Activated CD4-positive, alpha-beta T cell treated with anti-CD3 and anti-CD28 coated beads, Interleukin-2, amount 10 ng/mL, durations not matched to agents 24 days and 14 days (primary cell): ENCODE measurements at places on chromosomes 12 and 14. TPM values are rescaled to one million over a fixed set of nuclear protein-coding genes. Genes with fewer than 3 reads are reported as not detected.
A peak's percentile ranks its signal among the peaks of the same experiment; 100 is the strongest.

DNA sequence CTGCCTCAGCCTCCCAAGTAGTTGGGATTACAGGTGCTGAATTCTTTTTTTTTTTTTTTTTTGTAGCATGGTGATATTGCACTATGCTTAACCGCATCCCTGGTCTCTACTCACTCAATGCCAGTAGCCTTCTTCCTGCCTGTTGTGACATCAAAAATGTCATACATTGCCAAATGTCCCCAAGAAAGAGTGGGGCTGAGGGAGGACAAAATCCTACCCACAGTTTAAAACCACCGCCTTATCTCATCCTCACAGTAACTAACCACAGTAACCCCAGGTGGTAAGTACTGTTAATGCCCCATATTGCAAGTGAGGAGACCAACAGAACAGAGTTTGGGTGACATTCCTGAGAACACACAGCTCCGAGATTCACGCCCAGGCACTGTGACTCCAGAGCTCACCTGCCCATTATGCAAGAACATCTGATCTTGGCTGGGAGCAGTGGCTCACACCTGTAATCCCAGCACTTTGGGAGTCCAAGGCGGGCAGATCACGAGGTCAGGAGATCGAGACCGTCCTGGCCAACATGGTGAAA, 19.6 kb downstream of the MORN3 start:
- H3K27me3 ChIP-seq: no peaks in the 10 kb centered on the region
- DNase-seq: peak; percentile 76
- H3K36me3 ChIP-seq: peaks cover 43% of the 10 kb centered on the region

- H3K4me3 ChIP-seq: no peak overlapping the region
- no peaks in the 10 kb centered on the region for H3K36me3 ChIP-seq
- H3K27me3 ChIP-seq: no peaks in the 10 kb centered on the region
- H3K27ac ChIP-seq: no peak overlapping the region
- H3K4me1 ChIP-seq: no peaks in the 10 kb centered on the region
These were observed 206.5 kb downstream of the AEBP2 start for GRCh38 chr12:19645823-19646222.

GRCh38 chr14:72515779-72516770, 377.8 kb downstream of the DPF3 start:
- no peak overlapping the region for H3K4me3 ChIP-seq
- H3K27ac ChIP-seq: no peak overlapping the region
- no peak for DNase-seq
- H3K4me1 ChIP-seq: peaks cover 73% of the 10 kb centered on the region
- peaks cover 5% of the 10 kb centered on the region for H3K27me3 ChIP-seq

DNA sequence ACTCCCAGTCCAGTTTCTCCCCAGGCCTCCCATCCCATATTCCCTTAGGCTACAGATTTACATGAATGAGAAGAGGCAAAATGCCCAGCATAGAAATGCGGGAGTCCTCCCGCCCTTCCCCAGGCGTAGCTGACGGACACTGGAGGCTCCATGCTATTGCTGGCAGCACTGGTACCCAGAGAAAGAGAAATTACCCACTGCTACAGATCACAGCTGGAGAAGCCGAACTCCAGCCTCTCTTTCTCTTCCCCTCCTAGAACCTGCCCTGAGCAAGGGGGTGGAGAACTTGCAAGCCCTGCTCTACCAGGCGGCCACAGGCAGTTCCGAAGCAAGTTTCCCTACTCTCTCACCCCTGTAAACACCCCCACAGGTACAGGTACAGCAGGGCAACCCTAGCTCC, 3.6 kb downstream of the LTBR start:
- no peaks in the 10 kb centered on the region for H3K36me3 ChIP-seq
- H3K27me3 ChIP-seq: peaks cover 31% of the 10 kb centered on the region
- H3K4me3 ChIP-seq: no peak overlapping the region
- H3K4me1 ChIP-seq: peaks cover 3% of the 10 kb centered on the region
- no peak for DNase-seq

DNA sequence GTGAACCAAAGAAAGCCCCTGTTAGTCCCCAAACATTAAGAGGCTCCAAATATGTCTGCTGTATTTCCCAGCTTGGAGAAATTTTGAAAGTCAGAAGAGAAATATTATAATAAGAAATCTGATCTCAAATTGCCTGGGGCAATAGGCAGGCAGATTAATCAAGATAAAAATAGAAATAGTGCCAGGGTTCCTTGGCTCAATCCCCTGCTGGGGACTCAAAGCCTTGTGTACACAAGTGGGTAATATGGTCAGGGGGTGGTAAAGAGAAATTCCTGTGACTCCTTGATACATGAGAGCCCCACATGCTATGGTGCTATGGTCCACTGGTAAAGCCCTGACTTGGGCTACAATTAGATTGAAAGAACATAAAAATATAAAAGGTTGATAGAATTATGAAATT, 41.3 kb upstream of the ARID2 start:
- H3K27ac ChIP-seq: no peak overlapping the region
- H3K4me3 ChIP-seq: no peak overlapping the region

DNA sequence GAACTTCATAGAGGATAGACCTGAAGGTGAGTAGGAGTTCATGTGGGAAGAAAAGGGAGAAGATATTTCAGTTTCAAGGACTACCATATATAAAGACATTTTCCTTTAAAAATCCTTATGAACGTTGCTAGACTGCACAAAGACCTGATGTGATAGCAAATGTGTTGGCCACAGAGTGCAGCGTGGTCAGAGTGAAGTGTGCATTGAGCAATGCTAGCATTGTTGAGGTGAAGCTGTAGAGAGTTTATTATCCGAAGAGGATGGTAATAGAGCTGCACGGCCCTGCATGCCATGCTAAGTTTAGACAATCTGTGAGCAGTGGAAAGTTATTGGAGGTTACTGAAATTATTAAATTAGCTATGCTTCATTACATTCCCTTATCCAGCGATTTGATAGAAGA, 413.0 kb downstream of the CCDC91 start:
- H3K27me3 ChIP-seq: no peaks in the 10 kb centered on the region
- DNase-seq: no peak
- peaks cover 2% of the 10 kb centered on the region for H3K36me3 ChIP-seq
- H3K4me3 ChIP-seq: no peak overlapping the region
- peaks cover 10% of the 10 kb centered on the region for H3K4me1 ChIP-seq

SVOP gene
- not detected in 2 replicates for total RNA-seq
